ENCODE measurements at places on chromosomes 3 and 15.

GRCh38 chr3:48474619-48475018 lies 28.1 kb downstream of the ATRIP start:
- no peak for DNase-seq

DNA sequence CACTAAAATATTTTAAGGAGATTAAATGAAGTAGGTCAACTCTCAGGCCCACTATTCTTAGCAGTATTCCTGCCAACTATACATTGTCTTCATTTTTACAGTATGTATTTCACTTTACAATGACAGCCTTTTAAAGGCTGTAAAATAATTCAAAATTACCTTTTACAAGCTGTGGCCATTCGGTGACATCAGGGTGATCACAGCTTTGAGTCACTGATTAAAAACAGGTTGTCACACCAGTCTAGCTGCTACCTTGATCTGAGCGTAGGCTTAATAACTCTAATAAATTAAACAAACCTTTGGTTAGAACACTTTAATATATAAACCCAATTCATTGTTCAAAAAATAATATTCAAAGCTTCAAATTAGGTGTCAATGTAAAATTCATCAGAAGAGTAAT lies 29.9 kb downstream of the UBE3A start:
- no peak for DNase-seq

DNA sequence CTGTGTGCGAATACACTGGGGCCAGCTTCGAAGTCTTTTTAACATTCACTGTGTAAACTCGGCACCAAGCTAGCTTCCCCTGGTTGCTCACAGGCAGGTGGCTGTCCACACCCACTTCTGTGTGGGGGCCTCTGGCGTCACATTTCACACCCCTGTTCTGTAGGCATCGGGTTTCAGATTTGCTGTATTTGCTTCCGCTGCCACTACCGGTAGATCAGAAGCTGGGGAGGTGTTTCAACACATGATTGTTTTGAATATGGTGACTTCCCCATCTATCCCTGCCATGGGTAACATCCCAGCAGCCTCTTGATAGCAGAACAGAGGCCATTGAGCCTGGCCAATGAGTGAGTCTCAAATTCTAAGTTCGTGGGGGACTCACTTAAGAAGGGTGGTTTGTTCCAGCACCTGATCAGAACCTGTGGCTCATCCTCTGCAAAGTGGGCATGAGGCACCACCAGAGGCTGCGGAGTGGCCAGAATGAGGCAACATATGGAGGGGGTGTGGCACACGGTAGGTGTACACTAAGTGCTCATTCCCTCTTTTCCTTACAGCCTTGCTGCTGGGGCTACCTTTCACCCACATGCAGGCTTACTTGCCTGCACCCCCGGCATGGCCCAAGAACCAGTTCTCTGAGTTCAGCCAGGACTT lies 61.5 kb downstream of the IQSEC1 start:
- no peak for DNase-seq

- no peak for DNase-seq
Measured at GRCh38 chr3:64621726-64622395, 65.9 kb downstream of the ADAMTS9 start.
